Heart right ventricle (tissue), 16 donors: ENCODE measurements at places on chromosomes 4 and X. TPM values are rescaled to one million over a fixed set of nuclear protein-coding genes. Genes with fewer than 3 reads are reported as not detected.

The GPC3 gene
- 2.2 TPM for total RNA-seq

The SLC49A3 gene
- 12.5 TPM for total RNA-seq

The MAGEA4 gene
- not detected for total RNA-seq

The PHKA1 gene
- 26.2 TPM for total RNA-seq

The ETDB gene
- total RNA-seq: not detected

The ABCD1 gene
- total RNA-seq: 11.0 TPM

The HMGB3 gene
- 5.1 TPM for total RNA-seq

The NXF3 gene
- not detected for total RNA-seq

The CCNB3 gene
- 0.15 TPM for total RNA-seq

The EOLA1 gene
- total RNA-seq: 34.0 TPM

The F11 gene
- total RNA-seq: not detected

The CYSLTR1 gene
- total RNA-seq: 1.2 TPM

The AMTN gene
- not detected for total RNA-seq

The LDB2 gene
- total RNA-seq: 31.1 TPM

The FDCSP gene
- not detected for total RNA-seq

The TLL1 gene
- total RNA-seq: 0.17 TPM

The CYBB gene
- 4.8 TPM for total RNA-seq

The TMSB15A gene
- not detected for total RNA-seq

The VSIG4 gene
- total RNA-seq: 5.4 TPM
